ENCODE measurements at places on chromosomes 2 and 18. TPM values are rescaled to one million over a fixed set of nuclear protein-coding genes. Genes with fewer than 3 reads are reported as not detected.

The EPB41L3 gene
- total RNA-seq: 6.3 TPM

DNA sequence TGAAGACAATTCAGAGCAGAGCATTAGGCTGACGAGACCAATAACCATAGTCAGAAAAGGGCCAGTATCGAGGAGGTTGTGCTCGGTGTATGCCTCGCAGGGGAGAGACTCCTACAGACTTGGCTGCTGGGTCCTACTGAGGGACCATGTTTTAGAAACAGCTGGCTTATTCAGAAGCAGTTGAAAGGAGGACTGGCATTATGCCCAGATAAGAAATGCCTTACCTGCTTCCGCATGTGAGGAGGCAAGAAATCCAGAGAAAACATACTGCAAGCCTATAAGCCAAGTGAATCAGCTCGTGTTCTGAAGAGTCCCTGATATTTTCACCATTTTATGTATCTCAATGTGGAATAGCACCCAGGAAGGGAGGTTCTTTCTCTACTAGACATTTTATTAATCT, 434.7 kb downstream of the GRB14 start:
- H3K27ac ChIP-seq: no peak overlapping the region
- no peak overlapping the region for H3K4me3 ChIP-seq
- H3K4me1 ChIP-seq: no peaks in the 10 kb centered on the region
- no peak for DNase-seq

DNA sequence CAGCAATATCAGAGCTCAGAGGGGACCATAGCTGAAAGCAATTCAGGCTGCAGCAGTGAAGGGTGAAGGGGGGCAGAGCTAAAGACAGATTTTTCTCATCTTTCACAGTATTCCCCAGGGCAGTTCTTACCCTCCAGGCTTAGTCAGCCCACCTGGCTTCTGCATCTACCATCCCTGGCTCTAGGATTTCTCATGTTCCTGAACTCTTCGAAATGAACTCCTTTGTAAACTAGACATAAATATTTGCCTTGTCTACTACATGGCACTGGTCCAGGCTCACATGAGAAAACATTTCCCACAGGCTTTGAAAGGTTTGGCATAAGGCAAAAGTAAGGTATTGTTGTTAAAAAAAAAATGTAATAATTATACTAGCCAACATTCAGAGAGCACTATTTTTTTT, 23.6 kb upstream of the NEB start:
- H3K36me3 ChIP-seq: no peaks in the 10 kb centered on the region
- no peak for DNase-seq
- no peak overlapping the region for H3K27ac ChIP-seq

DNA sequence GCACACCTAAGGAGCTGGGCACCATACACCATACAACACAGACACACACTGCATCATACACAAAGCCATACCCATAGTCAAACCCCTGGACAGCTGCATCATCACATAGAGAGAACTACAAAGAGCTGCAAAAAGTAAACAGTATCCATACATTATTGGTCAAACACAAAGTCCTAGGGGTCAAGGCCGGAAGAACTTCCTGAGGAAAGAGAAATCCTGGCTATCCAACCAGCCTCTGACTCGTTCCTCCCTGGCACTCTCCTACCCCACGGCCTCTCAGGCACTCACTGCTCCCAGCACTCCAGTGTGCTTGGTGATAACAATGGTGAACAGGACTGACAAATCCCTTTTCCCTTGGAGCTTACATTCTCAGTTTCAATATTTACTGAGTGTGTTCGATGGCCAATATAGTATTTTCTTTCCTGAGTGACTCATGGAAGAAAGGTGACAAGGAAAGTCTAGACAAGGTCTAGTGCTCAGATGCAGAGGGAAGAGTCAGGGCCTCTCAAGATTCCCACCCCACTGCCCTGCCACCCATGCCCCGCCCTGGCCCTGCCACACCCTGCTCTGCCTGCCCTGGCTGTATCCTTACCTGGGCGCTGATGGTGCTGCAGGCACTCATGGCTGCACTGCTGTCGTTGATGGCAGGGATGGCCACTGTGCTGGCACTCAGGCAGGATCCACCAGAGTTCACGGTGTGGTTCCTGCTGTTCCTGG, 3.4 kb downstream of the CFAP65 start:
- H3K4me3 ChIP-seq: no peak overlapping the region
- no peaks in the 10 kb centered on the region for H3K36me3 ChIP-seq
- H3K27me3 ChIP-seq: peaks cover 100% of the 10 kb centered on the region
- H3K27ac ChIP-seq: no peak overlapping the region
- no peak for DNase-seq

DNA sequence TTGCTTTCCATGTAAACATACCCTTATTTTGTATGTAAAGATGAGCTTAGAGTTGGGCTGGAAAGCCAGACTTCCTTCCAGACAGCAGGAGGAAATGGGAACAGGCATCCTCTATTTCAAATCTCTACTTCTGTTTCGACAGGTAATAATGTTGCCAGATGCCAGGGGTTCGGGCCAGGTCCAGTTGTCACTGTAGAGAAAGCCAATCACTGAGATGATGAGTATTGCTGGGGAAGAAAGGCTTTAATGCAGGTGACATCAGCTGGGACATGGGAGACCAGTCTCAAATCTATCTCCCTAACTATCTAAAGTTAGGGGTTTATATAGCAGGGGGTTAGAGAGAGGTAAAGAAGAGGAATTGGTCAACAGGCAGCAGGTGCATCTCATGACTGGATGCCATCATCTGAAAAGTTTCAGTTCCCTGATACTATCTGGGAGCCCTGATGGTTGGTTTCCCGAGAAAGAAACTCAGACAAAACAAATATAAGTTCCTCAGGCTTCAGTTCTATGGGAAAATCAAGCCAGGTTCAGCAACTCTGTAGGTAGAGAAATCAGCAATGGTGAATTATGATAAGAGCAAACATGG, 9.3 kb upstream of the MTCL1 start:
- no peaks in the 10 kb centered on the region for H3K4me1 ChIP-seq
- peaks cover 5% of the 10 kb centered on the region for H3K27me3 ChIP-seq

DNA sequence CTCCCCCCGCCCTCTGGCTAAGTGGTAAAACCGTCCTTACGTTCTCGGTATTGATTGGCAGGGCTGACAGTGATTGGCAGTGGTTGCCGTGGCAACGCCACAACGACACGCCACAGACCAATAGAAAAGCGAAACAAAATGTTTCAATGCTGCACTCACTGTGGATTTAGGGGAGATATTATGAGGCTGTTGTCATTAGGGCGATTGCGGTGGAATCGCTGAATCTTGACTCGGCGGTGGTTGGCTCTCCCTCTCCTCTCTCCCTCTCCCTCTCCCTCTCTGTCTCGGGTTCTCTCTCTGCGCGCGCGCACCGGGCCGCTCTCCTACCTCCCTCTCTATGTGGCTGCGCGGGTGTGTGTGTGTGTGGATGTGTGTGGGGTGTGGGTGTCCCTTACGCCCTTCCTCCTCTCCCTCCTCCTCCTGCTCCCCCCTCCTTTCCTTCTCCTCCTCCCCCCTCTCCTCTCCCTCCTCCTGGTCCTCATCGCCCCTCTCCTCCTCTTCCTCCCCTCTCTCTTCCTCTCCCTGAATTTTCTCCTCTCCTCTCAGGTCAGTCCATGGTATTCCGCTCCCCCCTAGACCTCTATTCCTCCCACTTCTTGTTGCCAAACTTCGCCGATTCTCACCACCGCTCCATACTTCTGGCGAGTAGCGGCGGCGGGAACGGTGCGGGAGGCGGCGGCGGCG, at the start of gene SIX3:
SIX3 (plus strand) TSS at position 152 of the 684 bp plus-strand sequence; CDS start at position 555, 403 bp downstream.
- H3K4me3 ChIP-seq: peak within 1 kb of the TSS; percentile 47
- peaks cover 100% of the 10 kb centered on the region for H3K27me3 ChIP-seq
- H3K4me1 ChIP-seq: peaks cover 63% of the 10 kb centered on the region
- DNase-seq: no peak

Data from left ventricle myocardium inferior (tissue), 1 donor.